ENCODE measurements at places on chromosomes 3 and 15.

- DNase-seq = no peak
Observed at GRCh38 chr15:51062736-51063135, 32.0 kb downstream of the TNFAIP8L3 start.

- no peak for DNase-seq
Observed at GRCh38 chr3:31213869-31214486, 318.7 kb upstream of the STT3B start.

GRCh38 chr3:159497361-159497760 is 491.3 kb upstream of the IL12A start:
- DNase-seq = no peak

DNA sequence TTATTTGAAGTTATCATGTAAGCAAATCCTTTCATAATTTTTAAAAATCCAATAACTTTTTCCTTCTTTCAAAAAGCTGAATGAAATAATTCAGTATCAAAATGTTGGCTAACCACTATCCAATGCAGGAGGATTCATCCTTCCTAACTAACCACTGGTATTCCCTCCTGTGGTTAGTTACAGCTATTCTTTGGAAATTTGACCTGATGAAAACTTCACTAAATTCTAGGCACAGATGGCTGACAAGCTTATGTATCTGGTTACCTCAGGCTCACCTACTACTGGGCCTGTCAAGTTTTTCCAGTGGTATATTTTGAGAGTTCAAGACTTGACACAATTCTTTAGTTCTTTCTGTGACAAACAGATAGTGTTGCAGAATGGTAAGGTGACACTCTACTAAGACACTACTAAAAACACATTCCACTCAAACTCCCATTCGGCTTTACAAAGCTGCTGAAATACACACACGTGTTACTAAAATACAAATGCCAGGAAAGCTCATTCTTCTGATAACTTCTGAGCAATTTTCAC is 15.8 kb downstream of the NPTN start:
- DNase-seq = no peak

GRCh38 chr3:8712908-8713255 is 20.7 kb upstream of the CAV3 start:
- no peak for DNase-seq

DNA sequence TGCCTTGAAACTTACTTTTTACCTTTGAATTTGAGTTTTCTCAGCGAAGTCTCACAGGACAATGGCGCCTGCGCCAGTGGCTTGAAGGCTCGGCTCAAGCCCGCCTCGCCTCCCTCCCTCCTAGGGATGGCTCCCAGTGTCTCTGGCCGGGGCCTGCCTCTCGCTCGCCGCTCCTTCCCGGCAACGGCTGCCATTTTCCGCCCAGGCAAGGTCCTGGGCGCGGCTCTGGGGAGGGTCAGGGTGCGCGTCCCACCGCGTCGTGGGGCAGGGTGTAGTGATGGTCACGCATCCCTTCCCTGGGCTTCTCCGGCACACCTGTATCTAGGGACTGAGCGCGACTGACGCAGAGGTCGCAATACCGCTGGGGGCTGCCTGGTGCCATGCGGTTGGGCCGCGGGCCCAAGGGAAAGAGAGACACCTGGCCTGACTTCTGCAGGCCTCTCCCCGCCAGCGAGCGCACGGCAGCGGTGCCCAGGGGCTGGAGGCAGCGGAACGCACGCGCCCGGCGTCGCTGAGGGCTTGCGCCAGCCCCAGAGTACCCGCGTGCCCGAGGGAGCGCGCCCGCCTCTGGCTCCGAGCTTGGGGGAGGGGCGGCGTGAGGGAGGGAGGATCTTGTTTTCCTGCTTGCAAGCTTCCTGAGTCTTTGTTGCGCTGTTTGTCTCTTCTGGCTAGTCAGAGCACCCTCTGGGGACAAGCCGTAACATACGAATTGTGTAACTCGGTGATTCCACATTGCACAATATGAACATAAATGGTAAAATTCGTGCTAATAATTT is 20.7 kb upstream of the FEM1B start:
- peak; percentile 86 for DNase-seq

DNA sequence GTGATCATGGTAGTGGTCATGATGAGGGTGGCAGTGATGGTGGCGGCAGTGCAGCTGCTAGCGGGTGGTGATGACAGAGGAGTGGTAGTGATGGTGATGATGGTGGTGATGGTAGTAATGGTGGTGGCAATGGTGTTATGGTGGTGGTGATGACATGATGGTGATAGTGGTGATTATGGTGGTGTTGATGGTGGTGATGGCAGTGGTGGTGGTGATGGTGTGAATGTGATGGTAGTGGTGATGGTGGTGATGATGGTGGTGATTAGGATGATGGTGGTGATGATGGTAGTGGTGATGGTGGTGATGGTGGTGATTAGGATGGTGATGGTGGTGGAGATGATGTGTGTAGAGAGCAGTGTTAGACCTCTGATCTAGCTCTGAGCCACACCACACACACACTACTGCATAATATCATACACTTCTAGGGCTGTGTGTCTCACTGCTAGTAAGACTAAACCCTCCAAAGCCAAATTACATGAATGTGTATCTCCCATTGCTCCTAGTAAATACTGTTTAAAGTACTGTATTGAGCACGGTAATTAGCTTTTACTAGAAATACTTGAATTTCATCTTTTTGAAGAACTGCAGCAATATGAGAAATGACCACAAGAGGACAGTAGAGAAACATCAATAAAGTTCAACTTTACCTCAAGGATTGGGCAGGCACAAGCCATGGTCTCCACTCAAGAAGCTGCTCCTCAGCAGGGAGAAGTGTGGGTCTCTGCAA is 28.8 kb downstream of the TMED3 start:
- DNase-seq = no peak

GRCh38 chr3:13801361-13802204 is 78.3 kb downstream of the WNT7A start:
- DNase-seq = no peak

Measured in activated T-cell treated with anti-CD3 and anti-CD28 coated beads, Interleukin-2, amount 50 U/mL, for 24 hours (primary cell).